ENCODE measurements at places on chromosomes 16 and 17. TPM values are rescaled to one million over a fixed set of nuclear protein-coding genes. Genes with fewer than 3 reads are reported as not detected.

DNA sequence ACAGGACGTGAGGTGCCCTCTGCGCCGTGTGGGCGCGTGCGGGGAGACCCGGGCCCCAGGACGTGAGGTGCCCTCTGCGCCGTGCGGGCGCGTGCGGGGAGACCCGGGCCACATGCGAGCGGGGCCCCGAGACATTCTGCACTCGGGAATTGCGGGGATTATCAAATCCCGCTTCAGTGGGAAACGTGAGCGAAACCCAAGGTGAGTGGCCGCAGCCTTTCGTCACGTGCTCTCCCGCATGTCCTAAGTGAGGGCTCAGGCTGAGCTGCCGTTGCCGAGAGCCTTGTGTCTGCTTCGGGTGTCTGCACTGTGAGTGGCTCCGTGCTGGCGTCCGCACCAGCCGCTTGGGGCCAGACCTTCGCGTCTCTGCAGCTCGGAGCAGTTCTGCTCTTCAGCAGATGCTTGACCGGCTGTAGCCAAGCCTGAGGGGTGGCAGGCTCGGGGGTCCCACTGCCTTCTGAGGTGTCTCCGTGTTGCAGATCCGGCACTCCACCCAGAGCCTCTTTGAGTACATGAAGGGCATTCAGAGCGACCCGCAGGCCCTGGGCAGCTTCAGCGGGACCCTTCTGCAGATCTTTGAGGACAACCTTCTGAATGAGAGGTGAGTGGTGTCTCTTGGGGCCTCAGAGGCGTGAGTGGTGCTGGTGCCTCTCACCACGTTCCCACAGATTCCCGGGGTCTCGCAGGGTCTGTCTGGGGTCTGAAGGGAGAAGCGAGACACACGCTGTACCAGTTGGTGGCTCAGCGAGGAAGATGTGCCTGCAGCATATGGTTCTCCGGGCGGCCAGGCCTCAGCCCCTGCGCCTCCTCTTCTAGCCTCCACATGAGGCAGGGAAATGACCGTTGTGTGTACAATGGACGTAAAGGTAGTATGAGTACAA is 90.5 kb upstream of the ZNF750 start:
- no peak for DNase-seq
- H3K36me3 ChIP-seq, result no peaks in the 10 kb centered on the region

The KRT33B gene
- total RNA-seq, result not detected

DNA sequence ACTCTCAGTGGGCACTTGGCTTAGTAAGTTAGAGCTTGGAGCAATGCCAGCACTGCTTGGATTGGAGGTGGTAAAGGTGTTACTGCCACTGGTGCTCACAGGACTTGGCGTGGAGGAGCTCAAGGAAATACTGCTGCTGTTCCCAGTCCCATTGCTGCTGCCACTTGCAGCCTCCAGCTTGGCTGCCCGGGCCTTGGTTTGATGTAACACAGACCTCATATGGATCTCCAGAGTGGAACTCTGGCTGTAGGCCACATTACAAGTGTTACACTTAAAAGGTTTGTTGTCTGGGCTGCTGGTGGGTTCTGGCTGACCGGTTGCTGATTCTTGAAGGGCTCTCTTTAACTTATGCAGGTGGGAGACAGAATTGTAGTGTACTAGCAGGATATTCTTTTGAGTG is 250.3 kb downstream of the ZFHX3 start:
- H3K4me1 ChIP-seq, result no peaks in the 10 kb centered on the region
- DNase-seq, result no peak
- H3K27me3 ChIP-seq, result no peaks in the 10 kb centered on the region
- H3K4me3 ChIP-seq, result no peak overlapping the region

The PPP1R27 gene
- total RNA-seq, result not detected

DNA sequence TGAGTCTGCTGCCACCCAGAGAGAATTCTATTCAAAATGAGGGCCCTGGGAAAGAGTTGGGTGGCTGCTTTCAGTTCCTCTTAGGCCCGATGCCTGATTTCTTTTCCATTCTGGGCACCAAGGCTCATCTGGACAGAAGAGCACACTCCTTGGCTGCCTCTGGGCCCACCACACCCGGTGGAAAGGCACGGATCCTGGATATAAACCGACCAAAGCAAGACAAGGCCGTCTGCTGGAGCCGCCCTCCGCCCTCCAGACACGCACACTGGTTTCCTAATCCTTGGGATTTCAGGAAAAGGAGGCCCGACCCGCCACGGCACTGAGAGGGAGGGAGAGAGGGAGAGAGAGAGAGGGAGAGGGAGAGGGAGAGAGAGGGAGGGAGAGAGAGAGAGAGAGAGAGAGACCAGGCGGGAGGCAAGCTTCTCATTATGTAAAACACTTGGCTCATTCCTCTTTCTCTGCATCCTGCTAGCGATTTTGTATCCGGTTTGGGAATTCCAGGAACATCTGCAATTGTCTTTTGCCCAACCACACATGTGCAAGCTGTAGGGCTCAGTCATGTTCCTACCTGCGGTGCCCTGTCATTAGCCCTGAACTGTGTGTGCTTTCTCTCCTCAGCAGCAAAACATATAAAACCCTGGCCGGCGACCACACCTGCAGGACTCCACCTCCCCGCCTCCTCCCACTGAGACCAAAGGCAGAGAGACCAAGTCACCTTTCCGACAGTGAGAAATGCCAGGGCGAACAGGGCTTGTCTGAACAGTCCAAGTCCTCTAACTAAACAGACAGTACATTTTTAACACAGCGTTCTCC is 347.2 kb downstream of the SOX9 start:
- no peaks in the 10 kb centered on the region for H3K36me3 ChIP-seq
- H3K4me3 ChIP-seq, result no peak overlapping the region
- peak overlapping the region; percentile 100 for H3K27ac ChIP-seq
- peaks cover 58% of the 10 kb centered on the region for H3K4me1 ChIP-seq
